Natural killer cell (primary cell): ENCODE measurements at places on chromosomes 13 and 19.
A peak's percentile ranks its signal among the peaks of the same experiment; 100 is the strongest.

GRCh38 chr13:48489666-48490065 lies 43.2 kb downstream of the RCBTB2 start:
- no peak for DNase-seq

DNA sequence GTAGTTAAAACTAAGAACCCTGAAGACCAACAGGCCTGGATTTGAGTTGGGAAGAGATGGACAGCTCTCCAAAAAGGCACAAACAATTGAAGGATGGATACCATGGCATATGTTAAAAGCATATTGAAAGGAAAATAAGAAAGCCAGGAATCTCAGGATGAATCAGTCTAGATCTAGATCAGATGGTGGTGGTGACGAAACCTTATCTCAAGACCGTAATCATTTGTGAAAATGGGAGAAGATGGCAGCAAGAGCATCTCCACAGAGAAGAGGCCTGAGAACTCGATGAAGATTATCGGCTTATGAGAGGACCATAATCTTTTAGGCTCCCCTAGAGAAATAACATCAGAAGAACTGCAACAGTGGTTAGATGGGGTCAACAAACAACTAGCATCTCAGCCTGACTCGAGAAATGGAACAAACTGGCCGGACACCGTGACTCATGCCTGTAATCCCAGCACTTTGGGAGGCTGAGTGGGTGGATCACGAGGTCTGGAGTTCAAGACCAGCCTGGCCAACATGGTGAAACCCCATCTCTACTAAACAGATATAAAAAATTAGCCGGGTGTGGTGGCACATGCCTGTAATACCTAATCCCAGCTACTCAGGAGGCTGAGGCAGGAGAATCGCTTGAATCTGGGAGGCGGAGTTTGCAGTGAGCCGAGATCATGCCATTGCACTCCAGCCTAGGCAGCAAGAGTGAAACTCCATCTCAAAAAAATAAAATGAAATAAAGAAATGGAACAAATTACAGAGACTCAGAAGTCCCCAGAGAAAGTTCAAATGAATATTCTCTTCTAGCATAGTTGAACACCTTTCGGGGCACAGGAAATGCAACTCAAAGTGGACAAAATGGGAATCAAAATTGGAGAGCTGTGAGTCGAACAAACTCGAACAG lies 47.6 kb downstream of the FOXO1 start:
- DNase-seq, result no peak

- no peak for DNase-seq
Measured at GRCh38 chr13:73900591-73900990, 233.6 kb downstream of the KLF12 start.

DNA sequence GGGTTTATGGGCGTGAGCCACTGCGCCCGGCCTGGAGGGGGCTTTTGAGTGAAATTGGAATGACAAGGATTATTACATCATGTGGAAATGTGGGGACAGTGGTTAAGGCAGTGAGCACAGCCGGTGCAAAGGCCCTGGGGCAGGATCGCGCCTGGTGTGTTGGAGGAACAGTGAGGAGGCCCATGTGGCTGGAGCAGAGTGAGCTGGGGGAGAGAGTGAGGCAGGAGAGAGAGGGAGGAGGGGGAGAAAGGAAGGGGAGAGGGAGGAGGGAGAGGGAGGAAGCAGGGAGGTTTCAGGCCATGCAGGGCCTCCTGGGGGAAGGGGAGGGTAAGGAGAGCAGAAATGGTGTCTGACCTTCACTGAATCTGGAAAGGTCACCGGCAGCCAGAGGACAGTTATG lies 11.3 kb upstream of the CELF5 start:
- no peak for DNase-seq

- no peak for DNase-seq
Measured at GRCh38 chr13:45207319-45207718, 6.5 kb upstream of the KCTD4 start.

DNA sequence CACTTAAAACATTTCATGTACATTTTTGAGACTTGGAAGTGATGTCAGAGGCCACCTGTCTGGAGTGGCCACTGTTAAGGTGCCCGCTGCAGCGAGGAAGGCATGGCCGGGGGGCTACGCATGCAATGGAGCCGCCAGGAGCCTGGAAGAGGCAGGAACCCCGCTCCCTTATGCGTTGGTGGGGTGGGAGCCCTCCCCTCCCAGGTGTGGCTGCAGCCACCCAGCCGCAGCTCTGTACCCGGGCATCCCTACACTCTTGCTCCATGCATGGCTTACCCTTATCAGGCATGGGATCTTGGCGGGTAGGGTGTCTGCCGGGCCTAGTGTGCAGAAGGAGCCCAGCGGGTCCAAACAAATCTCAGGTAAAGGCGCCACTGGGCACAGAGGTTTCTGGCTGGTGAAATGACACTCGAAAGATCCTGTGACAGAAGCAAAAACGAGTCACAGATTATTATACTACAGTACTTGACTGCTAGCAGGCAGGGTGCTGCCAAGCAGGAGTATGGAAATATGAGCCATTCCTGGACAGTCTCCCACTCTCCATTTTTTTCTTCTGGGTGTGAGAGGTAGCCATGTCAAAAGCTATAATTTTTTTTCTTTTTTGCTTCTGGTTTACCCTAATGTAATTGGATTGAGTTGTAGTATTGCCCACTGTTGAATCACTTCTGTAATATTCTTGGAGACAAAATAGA lies 1606.3 kb upstream of the MIR17HG start:
- DNase-seq, result no peak

GRCh38 chr13:101300531-101300930 lies 115.8 kb downstream of the NALCN start:
- no peak for DNase-seq

DNA sequence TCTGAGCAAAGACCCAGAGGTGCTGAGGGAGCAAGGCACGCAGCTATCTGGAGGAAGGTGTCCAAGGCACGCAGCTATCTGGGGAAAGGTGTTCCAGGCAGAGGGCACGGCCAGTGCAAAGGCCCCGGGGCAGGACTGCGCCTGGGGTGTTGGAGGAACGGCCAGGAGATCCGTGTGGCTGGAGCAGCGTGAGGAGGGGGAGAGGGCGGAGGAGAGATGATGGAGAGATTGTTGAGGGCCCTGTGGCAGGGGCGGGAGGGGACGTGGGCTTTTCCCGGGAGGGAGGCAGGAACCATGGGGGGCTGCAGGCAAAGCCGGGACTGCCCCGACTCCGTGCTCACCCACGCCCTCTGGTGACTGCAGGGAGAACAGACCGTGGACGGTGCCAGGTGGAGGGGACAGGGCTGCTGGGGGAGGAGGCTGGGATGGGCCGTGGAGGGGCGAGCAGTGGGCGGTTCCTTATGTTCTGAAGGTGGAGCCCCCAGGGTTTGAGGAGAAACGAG lies 13.3 kb upstream of the MISP start:
- peak; percentile 49 for DNase-seq

DNA sequence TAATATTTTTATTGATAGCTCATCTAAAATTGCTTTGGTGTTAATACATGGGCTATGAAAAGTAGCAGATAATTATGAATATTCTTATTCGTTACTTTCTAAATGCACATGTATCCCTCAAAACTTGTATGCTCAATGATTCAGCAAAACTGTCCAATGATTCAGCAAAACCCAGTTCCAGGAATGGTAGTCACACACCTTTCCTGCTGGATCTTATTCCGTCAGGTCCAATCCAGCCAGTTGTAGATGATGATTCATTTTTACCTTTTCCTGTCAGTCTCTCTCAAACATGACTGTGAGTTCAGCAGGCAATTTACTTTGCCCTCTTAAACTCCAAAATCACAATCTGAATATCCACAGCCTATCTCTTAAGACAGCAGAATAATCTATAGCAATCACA lies 1082.6 kb downstream of the EFNB2 start:
- no peak for DNase-seq

- no peak for DNase-seq
Measured at GRCh38 chr13:19632915-19633478, 462 bp upstream of the MPHOSPH8 start.

- DNase-seq, result no peak
Measured at GRCh38 chr13:77563111-77563510, 27.6 kb downstream of the SCEL start.

- DNase-seq, result no peak
Measured at GRCh38 chr13:111515635-111516034, 195.2 kb downstream of the TEX29 start.

- no peak for DNase-seq
Measured at GRCh38 chr13:47250146-47250545, 353.3 kb upstream of the HTR2A start.

GRCh38 chr13:73924607-73925006 lies 209.6 kb downstream of the KLF12 start:
- no peak for DNase-seq

DNA sequence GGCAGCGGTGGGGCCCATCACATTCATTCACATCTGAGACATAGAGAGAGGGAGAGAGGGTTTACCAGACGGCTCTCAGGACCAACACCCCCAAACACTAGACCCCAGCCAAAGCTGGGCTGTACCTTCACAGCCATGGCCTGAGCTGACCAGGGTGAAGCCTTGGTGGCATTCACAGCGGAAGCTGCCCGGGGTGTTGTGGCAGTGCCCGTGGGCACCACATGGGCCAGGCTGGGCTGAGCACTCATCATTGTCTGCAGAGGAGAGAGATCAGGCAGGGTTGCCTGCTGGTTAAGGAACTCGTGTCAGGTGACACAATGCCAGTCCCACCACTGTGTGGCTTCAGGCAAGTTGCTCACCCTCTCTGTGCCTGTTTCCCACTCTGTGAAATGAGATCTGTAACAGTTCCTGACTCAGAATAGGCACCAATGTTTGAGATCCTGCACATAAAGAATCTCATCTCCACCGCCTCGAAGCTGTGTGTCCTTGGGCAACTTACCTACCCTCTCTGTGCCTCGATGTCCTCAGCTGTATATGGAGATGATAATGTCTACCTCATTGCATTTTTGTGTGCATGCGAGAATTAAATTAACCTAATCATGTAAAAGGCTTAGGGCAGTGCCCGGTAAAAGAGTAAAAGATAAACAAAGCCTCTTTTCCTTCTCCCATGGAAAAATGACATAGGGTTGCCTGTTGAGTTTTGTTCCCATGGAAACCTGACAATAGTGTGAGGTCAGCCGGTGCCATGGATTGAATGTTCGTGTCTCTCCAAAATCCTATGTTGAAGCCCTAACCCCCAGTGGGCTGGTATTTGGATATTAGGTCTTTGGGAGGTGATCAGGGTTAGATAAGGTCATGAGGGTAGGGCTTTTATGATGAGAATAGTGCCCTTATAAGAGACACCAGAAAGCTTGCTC lies 22.9 kb downstream of the CCL25 start:
- no peak for DNase-seq

DNA sequence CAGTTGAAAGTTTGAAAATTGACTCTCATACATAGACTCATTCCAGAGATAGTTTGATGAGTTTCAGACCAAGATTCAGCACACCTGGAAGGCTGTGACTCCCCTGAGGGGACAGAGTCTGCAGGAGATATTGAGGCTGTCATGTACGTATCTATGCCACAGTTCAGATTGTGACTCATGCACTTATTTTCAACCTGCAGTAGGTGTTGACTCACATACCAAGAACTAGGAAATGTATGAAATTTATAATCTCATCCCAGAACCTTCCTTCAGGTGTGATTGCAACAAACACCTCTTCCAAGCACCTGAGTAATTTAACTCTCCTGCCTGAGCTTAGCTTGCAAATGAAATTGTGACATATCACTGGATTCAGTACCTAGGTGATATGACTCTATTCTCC lies 64.4 kb upstream of the ZNF43 start:
- DNase-seq, result no peak

GRCh38 chr19:4831304-4831978 lies at the start of gene TICAM1:
TICAM1 (minus strand) TSS chr19:4831712; CDS start chr19:4818377, 13,335 bp downstream.
- DNase-seq, result peak; percentile 94

DNA sequence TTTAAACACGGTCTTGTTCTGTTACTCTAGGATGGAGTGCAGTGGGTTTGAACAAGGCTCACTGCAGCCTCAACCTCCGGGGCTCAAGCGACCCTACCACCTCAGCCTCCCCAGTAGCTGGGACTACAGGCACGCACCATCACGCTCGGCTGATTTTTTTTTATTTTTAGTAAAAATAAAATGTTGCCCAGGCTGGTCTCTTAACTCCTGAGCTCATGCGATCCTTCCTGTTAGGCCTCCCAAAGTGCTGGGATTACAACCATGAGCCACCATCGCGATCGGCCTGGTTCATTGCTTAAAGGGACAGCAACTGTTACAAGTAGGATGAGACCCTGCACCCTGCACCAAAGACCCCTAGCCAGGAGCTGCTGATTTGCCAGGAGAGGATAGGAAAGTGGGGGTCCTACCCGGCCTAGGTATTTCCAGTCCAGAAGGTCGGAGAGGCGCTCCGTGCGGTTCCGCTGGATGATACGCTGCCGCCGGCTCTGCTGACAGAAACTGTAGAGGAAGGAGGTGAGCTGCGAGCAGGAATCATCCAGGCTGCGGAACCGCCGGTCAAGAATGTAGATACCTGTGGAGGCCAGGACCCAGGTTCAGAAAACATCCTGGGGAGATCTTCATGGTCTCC lies 5.1 kb downstream of the FTL start:
- no peak for DNase-seq

GRCh38 chr13:79987323-79987722 lies 353.6 kb downstream of the SPRY2 start:
- no peak for DNase-seq

DNA sequence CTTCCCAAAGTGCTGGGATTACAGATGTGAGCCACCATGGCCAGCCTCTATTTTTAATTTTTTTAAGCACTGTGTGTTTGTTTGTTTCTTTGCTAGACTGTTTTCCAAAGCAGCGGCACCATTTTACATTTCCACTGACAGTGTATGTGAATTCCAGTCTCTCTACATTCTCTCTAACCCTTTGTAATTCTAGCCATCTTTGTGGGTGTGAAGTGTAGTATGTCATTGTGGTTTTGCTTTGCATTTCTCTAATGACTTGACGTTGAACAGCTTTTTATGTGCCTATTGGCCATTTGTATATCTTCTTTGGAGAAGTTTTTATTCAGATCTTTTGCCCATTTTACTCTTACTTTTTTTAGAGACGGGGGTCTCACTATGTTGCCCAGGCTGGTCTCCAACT lies 11.6 kb downstream of the PNPLA6 start:
- no peak for DNase-seq

GRCh38 chr19:54449701-54450069 lies 686 bp downstream of the LENG8 start:
- DNase-seq, result no peak

GRCh38 chr19:1875646-1876495 lies 9.4 kb downstream of the ABHD17A start:
- DNase-seq, result peak; percentile 94

DNA sequence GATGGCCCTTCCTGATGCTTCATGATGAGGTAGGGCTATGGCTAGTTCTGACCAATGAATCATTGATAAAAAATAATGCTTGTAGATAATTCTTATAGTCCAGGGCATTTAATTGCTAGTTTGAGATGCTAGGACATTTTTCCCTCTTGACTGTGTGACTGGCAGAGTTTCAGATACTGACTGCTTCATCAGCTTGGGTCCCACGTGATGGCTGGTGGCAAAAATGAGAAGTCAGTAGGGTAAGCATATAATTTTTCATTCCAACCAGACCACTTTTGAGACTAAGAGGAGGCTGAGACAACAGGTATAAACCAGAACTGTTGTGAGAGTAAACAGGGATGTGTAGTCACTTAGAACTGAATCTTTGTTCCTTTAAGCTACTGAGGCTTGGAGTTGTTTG lies 183.3 kb downstream of the HS6ST3 start:
- no peak for DNase-seq
